ENCODE measurements at places on chromosomes 3 and 15.

- DNase-seq, result peak; percentile 89
Measured at GRCh38 chr3:196632046-196632751, 7.3 kb upstream of the NRROS start.

- DNase-seq, result peak; percentile 6
Measured at GRCh38 chr15:48582452-48583247, 62.9 kb downstream of the FBN1 start.

- peak; percentile 92 for DNase-seq
Measured at GRCh38 chr15:50424066-50424890, at the start of gene USP8. USP8 (plus strand) TSS chr15:50424405; CDS start chr15:50439074, 14,669 bp downstream.

DNA sequence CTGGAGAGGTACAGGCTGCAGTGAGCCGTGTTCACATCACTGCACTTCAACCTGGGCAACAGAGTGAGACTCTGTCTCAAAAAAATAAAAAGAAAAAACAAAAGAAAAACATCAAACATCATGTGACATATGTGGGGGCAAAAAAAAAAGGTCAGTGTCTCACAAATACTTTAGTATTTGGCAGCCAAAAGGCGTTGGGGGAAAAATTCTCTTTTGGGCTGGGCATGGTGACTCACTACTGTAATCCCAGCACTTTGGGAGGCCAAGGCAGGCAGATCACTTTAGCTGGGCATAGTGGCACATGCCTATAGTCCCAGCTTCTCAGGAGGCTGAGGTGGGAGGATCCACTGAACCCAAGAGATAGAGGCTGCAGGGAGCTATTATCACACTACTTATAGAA, 47.6 kb downstream of the TMCC1 start:
- DNase-seq, result peak; percentile 36

GRCh38 chr3:178246004-178246403, 290.2 kb upstream of the KCNMB2 start:
- no peak for DNase-seq

DNA sequence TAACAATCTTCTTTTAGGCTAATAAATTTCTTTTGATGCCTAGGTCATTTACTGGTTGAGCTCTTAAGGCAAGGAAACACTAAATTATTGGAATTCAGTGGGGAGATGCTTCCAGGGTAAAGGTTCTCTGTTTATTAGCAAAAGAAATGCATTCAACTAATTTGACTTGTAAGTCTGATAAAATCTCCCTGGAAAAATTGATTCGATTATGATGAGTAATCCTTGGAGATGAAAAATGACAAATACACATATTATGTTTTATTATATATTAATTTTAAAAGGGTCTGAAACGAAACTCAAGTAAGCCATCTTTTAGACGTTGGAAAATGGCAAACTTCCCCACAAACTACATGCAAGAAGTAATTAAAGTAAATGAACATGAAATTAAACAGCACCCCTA, 328.0 kb downstream of the FOXP1 start:
- no peak for DNase-seq

- no peak for DNase-seq
Measured at GRCh38 chr15:23897091-23897490, 210.0 kb upstream of the NDN start.

- DNase-seq, result no peak
Measured at GRCh38 chr3:23728601-23729117, 77.1 kb upstream of the UBE2E1 start.

GRCh38 chr3:107412376-107412775, 35.1 kb downstream of the CCDC54 start:
- no peak for DNase-seq

DNA sequence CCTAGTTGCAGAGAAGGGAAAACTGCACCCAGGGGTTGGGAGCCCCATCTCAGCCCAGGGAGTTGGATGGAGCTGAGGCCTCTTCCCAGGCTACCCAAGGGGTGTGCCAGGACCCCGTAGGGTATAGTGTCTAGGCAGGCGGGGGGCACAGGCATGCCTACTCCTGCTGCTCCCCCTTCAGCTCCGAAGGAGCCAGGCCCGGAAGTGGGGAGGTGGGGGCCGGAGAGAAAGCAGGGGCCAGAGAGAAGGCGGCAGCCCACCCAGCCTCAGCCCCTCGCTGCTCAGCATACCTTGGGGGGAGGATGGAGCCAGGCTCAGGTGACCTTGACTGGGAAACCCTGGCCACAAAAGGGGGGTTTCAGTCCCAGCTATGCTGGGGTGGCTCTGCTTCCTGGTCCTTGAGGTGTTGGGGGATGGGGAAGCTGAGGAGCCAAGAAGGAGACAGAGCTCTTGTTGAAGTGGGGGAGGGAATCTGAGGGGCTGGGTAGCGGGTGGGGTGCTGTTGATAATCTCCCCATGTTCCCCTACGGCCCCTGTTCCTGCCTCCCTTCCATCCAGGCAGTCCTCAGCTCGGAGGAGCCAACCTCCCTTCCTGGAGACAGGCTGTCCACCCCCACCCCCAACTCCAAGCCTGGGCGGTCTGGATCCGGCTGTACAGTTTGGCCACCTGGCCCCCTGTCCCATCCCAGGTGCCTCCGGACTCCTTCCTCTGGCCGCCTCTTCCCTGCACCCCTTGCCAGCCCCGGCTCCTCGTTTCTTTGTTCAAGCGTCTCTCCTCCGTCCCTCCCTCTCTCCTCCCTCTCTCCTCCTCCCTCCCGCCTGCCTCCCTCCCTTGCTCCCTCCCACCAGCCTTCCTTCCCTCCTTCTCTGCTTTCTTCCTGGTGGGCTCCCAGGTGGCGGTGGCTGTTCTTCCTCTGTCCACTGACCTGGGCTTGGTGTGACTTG, 1.7 kb downstream of the SEMA3F start:
- DNase-seq, result peak; percentile 47
